ENCODE measurements at places on chromosomes 7 and 10. TPM values are rescaled to one million over a fixed set of nuclear protein-coding genes. Genes with fewer than 3 reads are reported as not detected.

TMEM213 gene
- polyA plus RNA-seq: 0.14 TPM

AGR2 gene
- not detected for polyA plus RNA-seq

SORBS1 gene
- polyA plus RNA-seq: 50.5 TPM

PHKG1 gene
- not detected for polyA plus RNA-seq

H2BK1 gene
- not detected for polyA plus RNA-seq

DNA sequence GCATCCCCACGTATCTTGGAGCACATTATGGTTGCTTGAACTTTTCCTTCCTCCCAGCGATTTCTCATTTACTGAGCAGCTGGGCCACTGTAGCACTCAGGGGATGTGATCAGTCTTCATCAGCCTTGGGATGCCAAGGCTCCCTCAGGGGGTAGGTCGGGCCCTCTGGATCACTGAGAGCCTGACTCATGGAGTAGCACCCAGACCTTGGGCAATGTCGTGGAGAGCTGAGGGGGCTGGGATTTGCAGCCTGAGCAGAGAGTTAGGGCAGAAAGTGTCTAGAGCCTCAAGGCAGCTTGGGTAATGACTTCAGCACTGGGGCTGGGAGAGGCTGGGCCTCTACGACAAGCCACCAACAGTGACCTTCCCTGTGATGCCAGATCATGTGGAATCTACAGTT, 86.5 kb upstream of the CXCL12 start:
- no peaks in the 10 kb centered on the region for H3K36me3 ChIP-seq
- no peak for DNase-seq
- H3K4me3 ChIP-seq: no peak overlapping the region
- no peaks in the 10 kb centered on the region for H3K4me1 ChIP-seq
- H3K27me3 ChIP-seq: no peaks in the 10 kb centered on the region

GRCh38 chr7:6268023-6268900, 4.2 kb downstream of the CYTH3 start:
- no peak overlapping the region for H3K4me3 ChIP-seq
- peaks cover 10% of the 10 kb centered on the region for H3K4me1 ChIP-seq
- H3K27ac ChIP-seq: peak overlapping the region; percentile 37
- no peak for DNase-seq
- H3K27me3 ChIP-seq: peaks cover 15% of the 10 kb centered on the region
- H3K36me3 ChIP-seq: no peaks in the 10 kb centered on the region

DNA sequence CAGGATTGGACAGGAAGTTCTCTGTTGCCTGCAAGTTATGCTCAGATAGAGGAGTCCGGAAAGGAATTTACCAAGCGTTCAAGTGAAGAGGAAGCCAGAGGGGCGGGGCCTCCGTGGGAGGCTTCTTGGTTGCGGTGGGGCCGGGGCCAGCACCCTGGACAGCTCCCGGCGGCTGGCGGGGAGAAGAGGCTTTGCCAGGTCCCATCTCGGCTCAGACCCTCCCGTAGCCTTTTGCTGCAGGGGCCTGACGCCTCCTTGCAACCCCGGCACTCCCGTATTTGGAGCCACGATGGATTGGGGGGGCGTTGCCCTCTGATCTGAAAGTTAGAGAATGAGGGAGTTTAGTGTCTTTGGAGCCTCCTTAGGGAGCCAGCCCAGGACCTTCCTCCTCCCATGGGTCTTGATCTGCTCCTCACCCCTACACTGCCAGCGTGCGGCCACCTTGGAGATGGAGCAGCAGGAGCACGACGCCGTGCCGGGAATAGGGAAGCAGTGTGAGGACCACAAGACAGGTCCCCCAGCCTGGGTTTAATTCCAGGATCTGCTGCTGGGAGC, 3.1 kb upstream of the SLC18A3 start:
- peak; percentile 93 for DNase-seq
- no peaks in the 10 kb centered on the region for H3K36me3 ChIP-seq
- H3K4me1 ChIP-seq: peaks cover 13% of the 10 kb centered on the region
- peaks cover 94% of the 10 kb centered on the region for H3K27me3 ChIP-seq

- peaks cover 12% of the 10 kb centered on the region for H3K4me1 ChIP-seq
- H3K4me3 ChIP-seq: no peak overlapping the region
- no peaks in the 10 kb centered on the region for H3K27me3 ChIP-seq
- DNase-seq: no peak
- no peak overlapping the region for H3K27ac ChIP-seq
These were observed 57.8 kb downstream of the SYPL1 start for GRCh38 chr7:106054156-106054910.

- peaks cover 50% of the 10 kb centered on the region for H3K4me1 ChIP-seq
- DNase-seq: no peak
- H3K27me3 ChIP-seq: no peaks in the 10 kb centered on the region
- H3K36me3 ChIP-seq: 0 out of 2 replicates have a peak, but pooled peaks cover 4% of the 10 kb centered on the region
- peak overlapping the region; percentile 75 for H3K27ac ChIP-seq
These were observed 3.1 kb downstream of the ZRANB1 start for GRCh38 chr10:124944982-124945381.

GRCh38 chr10:27646194-27646593, 99.4 kb downstream of the MKX start:
- H3K4me3 ChIP-seq: no peak overlapping the region
- no peaks in the 10 kb centered on the region for H3K27me3 ChIP-seq
- no peak for DNase-seq
- H3K36me3 ChIP-seq: no peaks in the 10 kb centered on the region

GRCh38 chr10:34131152-34131551, 683.9 kb downstream of the PARD3 start:
- no peak overlapping the region for H3K27ac ChIP-seq
- no peaks in the 10 kb centered on the region for H3K36me3 ChIP-seq
- H3K4me3 ChIP-seq: no peak overlapping the region
- no peaks in the 10 kb centered on the region for H3K27me3 ChIP-seq
- no peaks in the 10 kb centered on the region for H3K4me1 ChIP-seq

- peak; percentile 22 for DNase-seq
- no peaks in the 10 kb centered on the region for H3K36me3 ChIP-seq
- no peak overlapping the region for H3K27ac ChIP-seq
- no peaks in the 10 kb centered on the region for H3K27me3 ChIP-seq
- H3K4me3 ChIP-seq: no peak overlapping the region
These were observed 713.1 kb downstream of the GATA3 start for GRCh38 chr10:8767591-8767990.

GRCh38 chr10:3886191-3886590, 101.2 kb upstream of the KLF6 start:
- peaks cover 14% of the 10 kb centered on the region for H3K4me1 ChIP-seq
- DNase-seq: peak; percentile 71
- no peaks in the 10 kb centered on the region for H3K27me3 ChIP-seq
- H3K4me3 ChIP-seq: no peak overlapping the region

GRCh38 chr10:13885238-13885990, 298.6 kb downstream of the PRPF18 start:
- H3K4me1 ChIP-seq: peaks cover 40% of the 10 kb centered on the region
- no peak for DNase-seq
- no peak overlapping the region for H3K27ac ChIP-seq
- H3K36me3 ChIP-seq: no peaks in the 10 kb centered on the region
- peaks cover 8% of the 10 kb centered on the region for H3K27me3 ChIP-seq
- no peak overlapping the region for H3K4me3 ChIP-seq

DNA sequence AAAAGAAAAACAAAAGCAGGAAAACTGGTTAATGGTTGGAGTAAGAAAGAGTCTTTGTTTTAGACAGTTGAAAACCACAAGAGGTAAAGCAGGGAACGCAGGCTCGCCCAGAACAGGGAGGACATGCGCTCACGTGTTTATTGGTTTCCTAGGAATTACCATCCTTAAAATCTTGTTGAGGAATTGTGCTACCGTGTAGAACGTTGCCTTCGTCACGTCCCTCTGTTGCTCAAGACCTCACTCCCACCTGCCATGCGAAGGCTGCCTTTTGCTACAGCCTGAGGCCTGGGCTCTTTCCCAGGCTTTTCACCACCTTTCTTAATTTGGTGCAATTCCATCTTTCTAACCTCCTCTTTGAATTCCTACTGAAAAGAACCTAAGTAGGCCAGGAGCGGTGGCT, 61.6 kb upstream of the CAMK1D start:
- H3K36me3 ChIP-seq: no peaks in the 10 kb centered on the region
- no peak overlapping the region for H3K4me3 ChIP-seq
- no peaks in the 10 kb centered on the region for H3K4me1 ChIP-seq
- no peak overlapping the region for H3K27ac ChIP-seq
- no peaks in the 10 kb centered on the region for H3K27me3 ChIP-seq

- H3K36me3 ChIP-seq: no peaks in the 10 kb centered on the region
- no peak for DNase-seq
- no peak overlapping the region for H3K27ac ChIP-seq
- H3K4me3 ChIP-seq: no peak overlapping the region
- no peaks in the 10 kb centered on the region for H3K27me3 ChIP-seq
- H3K4me1 ChIP-seq: 0 out of 2 replicates have a peak, but pooled peaks cover 3% of the 10 kb centered on the region
These were observed 807.9 kb upstream of the LRRN3 start for GRCh38 chr7:110283056-110283455.

GRCh38 chr7:8176370-8177081, 85.4 kb downstream of the ICA1 start:
- no peak overlapping the region for H3K27ac ChIP-seq
- no peak overlapping the region for H3K4me3 ChIP-seq
- H3K27me3 ChIP-seq: no peaks in the 10 kb centered on the region

DNA sequence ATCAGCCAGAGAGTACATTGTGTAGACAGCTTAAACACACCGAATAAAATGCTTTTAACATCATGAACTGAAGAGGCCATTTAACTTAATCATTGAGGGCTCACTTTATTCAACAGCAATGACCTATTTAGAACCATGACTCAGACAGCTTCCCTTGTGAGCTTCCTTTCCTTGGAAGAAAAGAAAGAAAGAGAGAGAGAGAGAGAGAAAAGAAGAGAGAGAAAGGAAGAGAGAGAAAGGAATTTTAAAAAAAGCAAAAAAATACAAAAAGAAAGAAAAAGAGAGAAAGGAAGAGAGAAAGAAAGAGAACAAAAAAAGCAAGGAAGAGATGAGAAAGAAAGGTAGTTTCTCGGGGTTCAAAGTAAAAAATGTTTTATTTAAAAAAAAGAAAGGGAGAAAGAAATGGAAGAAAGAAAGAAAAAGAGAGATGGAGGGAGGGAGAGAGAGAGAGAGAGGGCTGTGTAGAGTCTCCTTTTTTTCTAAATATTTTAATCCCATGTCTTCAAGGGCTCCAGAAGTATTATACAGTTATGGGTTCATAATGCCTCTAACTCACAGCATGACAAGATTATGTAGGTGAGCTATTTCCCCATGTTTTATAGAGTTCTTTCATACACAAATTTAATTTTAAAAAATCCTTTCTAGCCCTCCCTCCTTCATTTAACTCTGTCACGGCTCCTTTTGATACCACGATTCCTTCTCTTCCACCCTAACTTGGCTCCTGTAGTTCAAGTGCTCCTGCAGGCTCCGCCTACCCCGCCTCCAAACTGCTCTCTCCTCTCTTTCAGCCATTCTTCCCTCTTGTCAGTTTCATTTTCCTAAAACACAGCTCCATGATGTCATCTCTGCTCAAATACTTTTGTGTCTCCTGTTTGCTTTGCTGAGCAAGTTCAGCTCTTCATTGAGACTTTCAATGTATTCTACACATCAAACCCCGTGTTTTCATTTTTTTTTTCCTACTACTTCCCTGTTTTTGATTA, 85.5 kb downstream of the PRTFDC1 start:
- DNase-seq: peak; percentile 27
- H3K36me3 ChIP-seq: no peaks in the 10 kb centered on the region
- 0 out of 2 replicates have a peak, but pooled peaks cover 5% of the 10 kb centered on the region for H3K4me1 ChIP-seq
- no peak overlapping the region for H3K4me3 ChIP-seq

DNA sequence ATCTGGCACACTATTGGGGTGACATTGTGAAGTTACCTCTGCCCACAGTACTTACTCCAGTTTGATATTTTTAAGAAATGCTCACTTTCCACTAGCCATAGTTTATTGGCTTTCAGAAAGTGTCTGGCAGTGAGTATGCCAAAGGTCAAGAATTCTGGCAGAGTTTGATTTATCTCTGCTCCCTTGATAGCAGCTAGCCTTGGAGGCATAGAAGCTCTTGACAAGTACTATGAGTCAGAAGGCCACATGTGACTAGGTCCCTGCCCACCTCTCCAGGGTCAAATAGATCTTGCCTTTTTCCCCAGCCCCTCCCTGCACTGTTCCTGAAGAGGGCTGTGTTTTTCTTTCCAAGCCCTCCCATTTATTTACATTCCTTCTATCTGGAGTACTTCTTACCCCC, 202.2 kb downstream of the AUTS2 start:
- H3K27me3 ChIP-seq: no peaks in the 10 kb centered on the region
- H3K27ac ChIP-seq: no peak overlapping the region
- no peaks in the 10 kb centered on the region for H3K36me3 ChIP-seq
- no peak overlapping the region for H3K4me3 ChIP-seq
- peak; percentile 35 for DNase-seq
- H3K4me1 ChIP-seq: no peaks in the 10 kb centered on the region

Measured in GM23338 (cell line).